ENCODE measurements at places on chromosomes 7 and 10. TPM values are rescaled to one million over a fixed set of nuclear protein-coding genes. Genes with fewer than 3 reads are reported as not detected.

DNA sequence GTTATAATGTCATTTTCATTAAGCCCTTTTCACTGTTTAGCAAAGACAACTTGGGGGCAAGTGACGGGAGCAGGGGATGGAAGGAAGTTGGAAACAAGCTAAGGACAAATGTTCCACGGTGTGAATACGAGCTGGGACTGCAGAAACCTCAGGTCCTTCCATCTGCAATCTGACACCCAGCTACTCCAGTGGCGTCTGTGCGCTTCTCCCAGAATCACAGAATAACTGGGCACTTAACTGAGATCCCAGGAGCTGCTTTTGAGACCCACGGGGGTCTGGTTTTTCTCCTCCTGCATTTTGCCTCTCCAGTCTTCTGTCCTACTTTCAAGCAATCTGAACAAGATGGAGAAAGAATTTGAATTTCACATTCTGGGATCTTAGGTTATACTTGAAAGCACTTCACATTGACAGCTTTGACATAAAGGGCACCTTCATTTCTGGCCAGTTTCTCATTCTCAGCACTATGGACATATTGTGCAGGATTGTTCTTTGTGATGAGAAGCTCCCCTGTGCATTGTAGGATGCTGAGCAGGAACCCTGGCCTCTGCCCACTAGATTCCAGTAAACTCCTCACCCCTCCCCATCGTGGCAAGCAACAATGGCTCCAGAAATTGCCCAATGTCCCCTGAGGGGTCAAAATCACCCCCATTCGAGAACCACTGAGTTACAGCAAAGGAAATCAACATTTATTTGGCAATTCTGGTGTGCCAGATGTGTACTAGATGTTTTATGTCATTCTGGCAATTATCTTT, 194.1 kb downstream of the CACNB2 start:
- no peak for DNase-seq
- no peak overlapping the region for H3K27ac ChIP-seq
- H3K4me1 ChIP-seq, result no peaks in the 10 kb centered on the region
- H3K4me3 ChIP-seq, result no peak overlapping the region
- no peaks in the 10 kb centered on the region for H3K27me3 ChIP-seq

DNA sequence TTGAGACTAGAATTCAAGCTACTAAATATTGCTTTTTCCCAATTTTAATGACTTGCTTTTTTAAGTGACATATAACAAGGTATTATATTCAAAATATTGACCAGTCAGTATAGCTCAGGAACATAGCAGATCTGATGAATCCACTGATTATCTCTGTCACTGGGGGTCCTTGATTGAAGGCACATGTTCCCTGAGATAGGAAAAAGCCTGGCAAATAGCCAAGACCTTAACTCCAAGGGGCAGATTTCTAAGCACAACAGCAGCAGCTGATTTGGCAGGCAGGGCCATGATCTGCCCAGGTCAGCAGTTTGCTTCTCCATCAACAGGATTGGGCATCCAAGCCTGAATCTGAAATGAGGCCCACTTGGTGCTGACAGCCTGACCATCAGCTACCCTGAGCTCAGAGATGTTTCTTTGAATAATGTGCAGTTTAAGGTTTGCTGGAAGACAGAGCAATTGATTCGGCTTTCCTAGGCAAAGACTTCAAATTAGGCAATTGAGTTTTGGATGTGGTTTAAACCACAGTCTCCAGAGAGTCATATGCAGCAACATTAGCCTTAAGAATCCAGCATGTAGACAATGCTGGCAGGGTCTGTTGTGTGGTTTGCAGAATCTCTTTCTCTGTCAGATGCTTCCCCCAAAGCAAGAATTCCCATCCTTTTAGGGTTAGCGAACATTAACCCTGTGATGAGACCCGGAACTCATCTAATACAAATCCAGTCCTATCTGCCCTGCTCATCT, 352.6 kb downstream of the ADRA2A start:
- peaks cover 3% of the 10 kb centered on the region for H3K27me3 ChIP-seq
- no peak for DNase-seq
- H3K4me1 ChIP-seq, result no peaks in the 10 kb centered on the region
- H3K27ac ChIP-seq, result no peak overlapping the region
- H3K4me3 ChIP-seq, result no peak overlapping the region

DNA sequence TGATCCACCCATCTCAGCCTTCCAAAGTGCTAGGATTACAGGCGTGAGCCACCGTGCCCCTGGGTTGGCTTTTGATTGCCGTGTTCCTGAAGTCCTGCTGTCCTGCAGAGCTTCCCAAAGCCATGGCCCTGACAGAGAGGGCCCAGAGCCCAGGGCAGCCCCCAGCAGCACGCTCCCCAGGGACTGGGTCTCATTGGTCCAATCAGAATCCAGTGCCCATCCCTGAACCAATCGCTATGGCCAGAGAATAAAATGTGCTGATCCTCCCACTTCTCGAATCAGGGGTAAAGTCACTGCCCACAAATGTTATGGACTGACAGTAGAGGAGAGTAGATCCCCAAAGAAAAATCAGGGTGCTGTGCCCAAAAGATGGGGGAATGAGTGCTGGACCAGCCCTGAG, 5.0 kb upstream of the C10orf105 start:
- H3K27ac ChIP-seq, result peak overlapping the region; percentile 74
- no peaks in the 10 kb centered on the region for H3K27me3 ChIP-seq
- no peak for DNase-seq
- peaks cover 92% of the 10 kb centered on the region for H3K4me1 ChIP-seq
- no peak overlapping the region for H3K4me3 ChIP-seq

DNA sequence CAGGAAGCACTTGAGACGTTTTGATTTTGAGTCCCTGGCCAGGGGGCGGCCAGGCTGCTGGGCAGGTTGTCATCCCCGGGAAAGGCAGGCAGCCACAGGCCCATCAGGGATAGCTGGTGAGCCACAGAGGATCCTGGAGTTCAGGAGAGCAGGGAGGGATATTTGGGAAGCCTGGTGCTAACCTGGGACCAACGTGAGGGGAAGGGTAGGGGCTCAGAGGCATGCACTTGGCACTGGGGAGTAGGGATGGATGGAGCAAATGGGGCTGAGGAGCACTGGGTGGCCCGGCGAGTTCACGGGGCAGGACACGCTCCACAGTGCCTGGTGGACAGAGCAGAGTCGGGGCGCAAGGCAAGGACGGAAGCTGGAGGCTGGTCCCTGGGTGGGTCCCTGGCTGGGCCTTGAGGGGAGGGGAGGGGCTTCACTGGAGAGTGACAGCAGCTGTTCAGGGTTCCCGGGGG, 30.2 kb downstream of the LRRC27 start:
- DNase-seq, result no peak
- H3K4me1 ChIP-seq, result peaks cover 7% of the 10 kb centered on the region
- peaks cover 5% of the 10 kb centered on the region for H3K36me3 ChIP-seq
- no peaks in the 10 kb centered on the region for H3K27me3 ChIP-seq

DNA sequence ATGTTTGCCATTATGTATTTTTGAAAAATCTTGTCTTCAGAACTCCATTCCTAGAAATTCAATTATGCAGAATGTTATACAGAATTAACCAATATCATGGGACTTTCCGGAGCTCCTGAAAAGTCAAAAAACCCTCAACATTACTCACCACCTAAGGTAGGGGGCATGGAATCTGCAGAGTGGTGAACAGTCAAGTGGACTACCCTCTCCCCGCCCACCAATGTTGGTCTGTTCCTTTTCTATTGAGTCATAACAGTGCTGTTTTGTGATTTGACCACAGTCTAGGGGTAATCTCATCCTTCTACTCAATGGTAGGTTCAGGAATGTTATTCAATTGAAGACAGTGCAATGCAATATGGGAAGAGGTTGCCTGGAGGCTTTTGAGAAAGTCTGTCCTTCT, 130.5 kb upstream of the HABP2 start:
- H3K4me3 ChIP-seq, result no peak overlapping the region
- no peak overlapping the region for H3K27ac ChIP-seq
- H3K27me3 ChIP-seq, result no peaks in the 10 kb centered on the region
- no peaks in the 10 kb centered on the region for H3K4me1 ChIP-seq

- H3K4me3 ChIP-seq, result no peak overlapping the region
- no peaks in the 10 kb centered on the region for H3K27me3 ChIP-seq
- no peak for DNase-seq
- no peak overlapping the region for H3K27ac ChIP-seq
- no peaks in the 10 kb centered on the region for H3K4me1 ChIP-seq
Measured at GRCh38 chr10:60806921-60807320, 28.6 kb downstream of the CDK1 start.

DNA sequence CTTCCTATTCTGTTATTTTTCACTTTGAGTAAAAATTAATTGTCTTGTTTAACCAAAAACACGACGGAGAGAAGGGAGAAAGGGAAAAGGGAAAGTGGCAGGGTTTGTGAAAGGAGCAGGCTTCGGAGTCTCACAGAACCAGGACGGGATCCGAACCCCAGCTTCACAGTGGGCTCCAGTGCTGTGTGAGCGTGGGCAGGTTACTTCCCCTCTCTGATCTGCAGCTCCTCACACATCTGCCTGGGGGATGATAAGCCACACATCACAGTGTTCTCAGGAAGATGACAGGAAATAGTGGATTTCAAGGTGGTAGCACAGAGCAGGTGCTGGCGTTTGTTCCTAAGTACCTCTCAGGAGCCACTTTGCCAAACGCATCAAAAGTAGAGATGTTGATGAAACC, 94.2 kb upstream of the GPR26 start:
- DNase-seq, result no peak
- H3K27ac ChIP-seq, result no peak overlapping the region
- no peaks in the 10 kb centered on the region for H3K36me3 ChIP-seq
- no peak overlapping the region for H3K4me3 ChIP-seq
- no peaks in the 10 kb centered on the region for H3K4me1 ChIP-seq

GRCh38 chr10:87916515-87916914, 53.1 kb downstream of the PTEN start:
- DNase-seq, result no peak
- no peaks in the 10 kb centered on the region for H3K27me3 ChIP-seq
- H3K27ac ChIP-seq, result no peak overlapping the region
- peaks cover 16% of the 10 kb centered on the region for H3K36me3 ChIP-seq

GRCh38 chr10:96400465-96400864, 41.7 kb upstream of the OPALIN start:
- DNase-seq, result no peak
- peaks cover 11% of the 10 kb centered on the region for H3K27me3 ChIP-seq
- H3K36me3 ChIP-seq, result no peaks in the 10 kb centered on the region
- peaks cover 6% of the 10 kb centered on the region for H3K4me1 ChIP-seq
- H3K4me3 ChIP-seq, result no peak overlapping the region

DNA sequence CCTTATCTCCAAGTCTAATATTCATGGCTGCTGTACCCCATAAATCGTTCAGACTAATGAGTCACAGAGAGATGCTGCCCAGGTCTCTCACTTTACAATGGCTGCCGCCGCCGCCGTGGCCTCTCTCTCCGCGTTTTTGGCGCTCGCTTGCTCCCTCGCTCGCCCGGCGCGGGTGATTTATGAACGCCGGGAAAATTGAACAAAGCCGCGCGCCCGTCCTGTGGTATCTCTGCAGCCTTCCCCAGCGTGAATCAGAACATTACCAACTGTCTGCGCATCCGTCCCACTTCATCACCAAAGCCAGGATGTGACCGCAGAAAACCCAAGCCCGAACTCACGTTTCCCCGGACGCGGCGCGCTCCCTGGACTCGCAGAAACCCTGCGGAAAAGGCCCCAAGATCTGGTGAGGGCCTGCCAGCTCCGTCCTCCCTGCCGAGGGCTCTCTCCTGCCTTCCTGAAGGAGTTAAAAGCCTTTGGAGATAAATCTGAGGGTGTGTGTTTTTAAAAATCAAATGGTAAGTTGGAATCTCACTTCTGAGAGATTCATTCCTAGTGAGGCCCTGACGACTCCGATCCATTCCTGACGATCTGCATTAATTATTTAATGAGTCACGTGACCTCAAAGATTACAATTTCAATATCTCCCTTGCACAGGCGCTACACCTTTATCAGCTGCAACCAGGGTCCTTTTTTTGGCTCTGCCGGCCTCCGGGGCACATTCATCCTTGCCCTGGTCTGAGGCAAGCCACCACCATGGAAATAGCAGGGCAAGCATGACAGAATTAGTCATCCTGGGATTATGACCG, 6.3 kb downstream of the HOXA4 start:
- H3K36me3 ChIP-seq, result no peaks in the 10 kb centered on the region
- H3K4me3 ChIP-seq, result no peak overlapping the region
- H3K27me3 ChIP-seq, result peaks cover 7% of the 10 kb centered on the region
- H3K27ac ChIP-seq, result no peak overlapping the region
- no peak for DNase-seq
- no peaks in the 10 kb centered on the region for H3K4me1 ChIP-seq

- no peak for DNase-seq
- H3K4me1 ChIP-seq, result no peaks in the 10 kb centered on the region
- H3K27ac ChIP-seq, result no peak overlapping the region
- no peak overlapping the region for H3K4me3 ChIP-seq
- H3K36me3 ChIP-seq, result no peaks in the 10 kb centered on the region
Measured at GRCh38 chr7:36013246-36014014, 139.6 kb upstream of the EEPD1 start.

- no peak overlapping the region for H3K27ac ChIP-seq
- no peaks in the 10 kb centered on the region for H3K36me3 ChIP-seq
- no peaks in the 10 kb centered on the region for H3K27me3 ChIP-seq
- DNase-seq, result no peak
- no peak overlapping the region for H3K4me3 ChIP-seq
Measured at GRCh38 chr10:31186225-31187000, 132.6 kb upstream of the ZEB1 start.

DNA sequence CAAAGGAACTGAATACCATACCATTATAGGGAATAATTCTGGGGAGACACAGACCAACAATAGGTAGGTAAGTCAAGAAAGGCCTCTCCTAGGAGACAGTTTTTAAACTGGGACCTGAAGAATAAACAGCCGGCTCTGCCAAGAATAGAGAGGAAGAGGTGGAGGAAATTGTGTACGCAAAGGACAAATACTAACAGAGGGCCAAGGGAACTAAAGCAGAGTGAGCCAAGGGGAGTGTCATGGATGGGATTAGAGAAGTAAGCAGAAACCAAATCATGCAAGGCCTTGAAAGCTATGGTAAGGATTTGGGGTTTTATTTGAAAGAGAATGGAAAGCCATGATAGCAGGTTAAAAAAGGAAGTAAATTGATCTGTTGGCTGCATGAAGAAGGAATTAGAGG, 18.1 kb upstream of the ITGB8 start:
- no peaks in the 10 kb centered on the region for H3K36me3 ChIP-seq
- no peaks in the 10 kb centered on the region for H3K27me3 ChIP-seq
- no peak overlapping the region for H3K27ac ChIP-seq
- H3K4me1 ChIP-seq, result no peaks in the 10 kb centered on the region

DNA sequence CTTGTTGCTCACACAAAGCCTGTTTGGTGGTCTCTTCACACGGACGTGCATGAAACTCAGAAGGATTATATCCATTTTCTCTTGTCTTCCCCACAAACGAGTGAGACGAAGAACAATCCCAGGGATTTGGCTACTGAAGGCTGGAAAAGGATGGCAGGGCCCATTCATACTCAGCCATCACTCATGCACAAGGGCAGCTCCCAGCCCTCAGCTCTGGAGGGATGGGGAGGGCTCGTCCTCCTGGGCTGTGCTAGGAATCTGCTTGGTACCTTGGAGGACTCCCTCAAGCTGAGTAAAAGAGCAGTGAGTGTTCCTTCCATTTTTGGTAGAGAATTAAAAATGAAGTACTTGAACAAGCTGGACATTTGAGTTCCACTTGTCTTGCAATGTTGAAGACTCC, 33.2 kb upstream of the RAB18 start:
- no peaks in the 10 kb centered on the region for H3K36me3 ChIP-seq
- no peak overlapping the region for H3K4me3 ChIP-seq
- H3K4me1 ChIP-seq, result peaks cover 3% of the 10 kb centered on the region
- H3K27me3 ChIP-seq, result no peaks in the 10 kb centered on the region
- DNase-seq, result no peak

LUC7L2 gene
- total RNA-seq, result 194 TPM

HOXA6 gene
- not detected for total RNA-seq

LIPK gene
- total RNA-seq, result not detected

CROT gene
- 8.6 TPM for total RNA-seq

OAT gene
- total RNA-seq, result 48.5 TPM

AQP1 gene
- 0.22 TPM for total RNA-seq

ADAM12 gene
- 1.2 TPM for total RNA-seq

TSPAN33 gene
- 4.1 TPM for total RNA-seq

Data from CD4-positive, alpha-beta T cell (primary cell).